HCEC 1CT (cell line): ENCODE measurements at places on chromosomes 11 and 22.

DNA sequence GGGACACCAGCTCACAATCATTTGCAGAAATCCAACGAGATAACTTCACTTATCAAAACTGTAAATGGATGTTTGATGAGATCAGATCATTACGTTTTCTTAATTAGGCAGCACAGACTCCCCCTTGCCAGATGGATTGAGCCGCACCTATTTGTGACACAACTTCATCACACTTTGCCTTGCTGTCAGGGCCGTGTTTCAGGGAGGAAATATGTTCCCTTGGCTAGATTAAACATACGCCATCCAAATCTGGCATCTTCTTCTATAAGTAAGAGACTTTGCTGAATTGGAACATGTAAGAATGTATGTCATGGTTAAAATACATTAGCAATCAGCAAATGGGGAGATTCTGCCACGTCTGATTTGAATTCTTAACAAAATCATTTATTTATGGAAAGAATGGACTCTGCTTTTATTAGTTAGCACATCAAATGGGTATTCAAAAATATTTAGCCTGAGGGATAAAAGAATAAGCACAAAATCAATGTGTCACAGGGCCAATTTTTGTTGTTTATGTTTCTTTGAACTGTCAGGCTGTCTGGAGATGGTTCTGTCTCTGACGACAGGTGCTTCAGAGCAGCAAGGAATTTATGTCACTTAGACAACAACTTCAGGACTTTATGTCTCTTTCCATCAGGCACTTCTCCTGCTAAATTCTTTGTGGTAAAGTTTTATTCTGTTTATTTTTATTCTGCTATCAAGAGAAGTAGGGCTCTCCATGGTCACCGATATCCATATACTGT lies 326.1 kb upstream of the NCAM1 start:
- no peak for DNase-seq

DNA sequence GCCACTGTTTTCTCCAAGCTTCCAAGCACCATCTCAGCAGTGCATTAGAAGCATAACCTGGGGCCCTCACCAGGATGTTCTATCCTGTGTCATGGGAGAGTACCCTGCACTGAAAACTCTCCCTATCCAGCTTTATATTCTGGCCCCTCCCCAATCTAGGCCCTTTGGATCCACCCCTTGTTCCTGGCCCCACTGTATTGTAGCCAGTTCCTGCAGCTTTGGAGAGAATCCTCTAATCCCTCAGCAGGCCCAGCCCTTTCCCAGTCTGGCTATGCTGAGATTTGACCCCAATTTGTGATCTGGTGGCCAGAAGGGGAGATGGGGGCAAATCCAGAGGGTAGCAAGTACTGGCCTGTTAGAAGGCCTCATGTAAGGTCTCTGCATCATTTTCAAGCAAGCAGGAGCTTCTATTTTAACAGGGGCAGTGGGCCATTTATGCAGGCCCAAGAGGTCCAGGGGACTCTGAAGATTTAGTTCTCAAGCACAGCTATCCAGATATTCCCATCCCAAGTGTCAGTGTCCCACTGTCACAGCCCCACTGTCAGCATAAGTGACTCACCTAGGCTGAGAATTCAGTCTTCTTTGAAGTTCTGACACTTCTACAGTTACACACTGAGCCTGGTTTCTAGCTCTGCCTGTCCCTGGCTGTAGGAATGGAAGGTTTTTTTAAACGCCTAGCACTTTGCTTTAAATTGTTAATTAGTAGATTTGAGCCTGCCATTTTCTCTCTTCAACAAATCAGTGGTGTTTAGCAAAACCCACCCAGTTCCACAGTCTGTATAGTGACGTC lies 589.5 kb upstream of the CADM1 start:
- DNase-seq: no peak

GRCh38 chr11:111423250-111423615 lies 44.2 kb upstream of the POU2AF1 start:
- no peak for DNase-seq

DNA sequence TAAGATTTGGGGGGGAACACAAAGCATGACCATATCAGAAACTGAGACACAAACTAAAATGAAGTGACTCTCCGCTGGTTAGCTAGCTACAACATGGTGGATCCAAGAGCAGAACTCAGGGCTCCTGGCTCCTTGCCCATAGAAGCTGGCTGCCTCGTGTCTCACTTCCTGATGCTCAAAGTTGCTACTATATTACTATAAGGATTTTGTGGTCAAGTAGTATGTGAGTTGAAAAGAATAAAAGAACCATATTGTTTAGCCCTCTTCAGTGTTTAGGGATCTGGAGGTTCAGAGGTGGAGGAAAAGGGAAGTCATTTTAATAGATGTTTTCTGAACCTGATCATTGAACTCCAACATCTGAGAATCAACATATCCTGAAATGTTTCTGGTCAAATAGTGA lies 16.9 kb upstream of the SIK2 start:
- DNase-seq: peak; percentile 80

DNA sequence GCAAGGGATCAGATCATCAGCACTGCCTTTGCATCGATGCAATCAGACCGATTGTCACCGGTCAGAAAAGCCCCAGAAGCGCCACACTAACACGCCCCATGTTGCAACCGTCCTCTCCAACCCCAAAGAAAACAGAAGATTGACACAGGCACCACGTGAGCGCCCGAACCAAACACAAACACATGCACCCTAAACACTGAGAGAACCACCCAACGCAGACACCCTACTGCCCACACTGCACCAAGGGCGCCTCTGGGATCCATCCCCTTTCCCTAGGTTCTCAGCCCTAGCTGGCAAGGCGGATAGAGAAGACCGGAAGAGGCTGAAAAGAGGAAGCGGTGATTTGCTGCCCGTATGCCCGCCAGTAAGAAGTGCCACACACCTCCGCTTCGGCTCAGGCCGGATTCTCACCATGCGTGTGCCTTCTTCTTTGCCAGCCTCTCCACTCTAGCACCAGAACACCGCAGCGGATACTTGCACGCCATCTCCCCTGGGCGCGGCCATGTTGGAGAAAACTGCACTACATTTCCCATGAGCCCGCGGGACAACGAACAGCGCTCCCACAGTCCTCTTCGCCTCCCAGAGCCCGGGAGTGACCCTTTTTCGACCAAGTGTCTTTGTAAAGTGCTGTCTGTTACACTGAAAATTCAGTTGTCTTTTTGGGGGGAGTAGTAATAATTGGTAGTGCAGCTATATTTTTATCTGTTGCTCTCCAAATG lies at the start of gene ALKBH8:
TSS of gene ALKBH8 (minus strand) at position 517 of the 719 bp plus-strand sequence. CDS start 4,842 bp downstream, outside the sequence.
- DNase-seq: peak; percentile 70

DNA sequence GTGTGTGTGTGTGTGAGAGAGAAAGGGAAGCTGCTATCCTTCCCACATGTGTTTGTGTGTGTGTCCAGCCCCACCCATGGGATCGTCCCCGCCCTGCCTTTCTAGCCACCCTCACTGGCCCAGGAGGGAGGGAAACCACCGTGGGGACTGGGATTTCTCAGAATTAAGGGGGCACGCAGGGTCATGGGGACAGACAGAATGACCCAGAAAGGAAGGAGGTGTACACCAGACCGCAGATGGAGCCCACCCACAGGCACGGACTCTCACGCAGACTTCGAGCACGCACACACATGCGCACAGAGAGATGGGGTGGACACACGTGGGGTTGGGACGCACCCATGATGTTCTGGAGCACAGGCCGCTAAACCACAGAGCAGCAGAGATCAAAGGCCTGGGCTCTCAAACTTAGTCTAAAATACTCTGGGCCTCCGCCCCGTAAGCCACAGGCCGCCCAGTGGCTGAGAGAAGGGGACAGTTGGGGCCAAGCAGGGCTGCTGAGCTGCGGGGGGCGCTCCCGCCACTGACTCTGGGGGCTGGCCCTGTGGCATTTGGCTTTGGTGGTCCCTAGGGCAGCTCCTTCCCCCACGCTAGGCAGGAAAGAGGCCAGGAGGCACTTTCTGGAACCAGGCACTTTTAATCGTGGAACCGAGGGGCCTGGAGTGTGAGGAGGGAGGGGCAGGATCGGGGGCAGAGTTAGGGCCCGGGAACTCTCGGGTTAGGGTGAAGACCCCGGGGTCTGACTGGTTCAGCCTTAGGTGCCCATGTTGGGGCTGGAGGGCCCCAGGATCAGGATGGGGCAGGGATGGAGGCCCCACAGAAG lies 1.5 kb downstream of the IFITM5 start:
- DNase-seq: no peak

DNA sequence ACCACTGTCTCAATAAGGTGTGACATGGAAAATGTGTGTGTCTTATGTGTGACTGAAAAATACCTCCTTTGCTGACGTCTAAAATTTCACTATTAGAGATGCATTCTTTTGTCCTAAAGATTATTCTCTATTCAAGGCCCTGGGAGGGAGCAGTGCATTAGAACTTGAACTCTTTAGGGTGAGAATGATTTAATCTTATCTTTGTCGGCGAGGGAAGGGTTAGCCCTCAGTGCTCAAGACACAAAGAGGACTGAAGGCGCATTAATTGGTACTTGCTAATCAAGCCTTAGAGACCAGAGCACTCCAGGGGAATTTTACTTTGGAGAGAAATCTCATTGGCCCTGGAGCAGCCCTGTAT lies 29.8 kb upstream of the PLET1 start:
- DNase-seq: no peak

- peak; percentile 83 for DNase-seq
These were observed at the start of gene TCIRG1 for GRCh38 chr11:68038718-68039525. TCIRG1 (plus strand) TSS chr11:68039025; CDS start chr11:68041272, 2,247 bp downstream.

GRCh38 chr11:35274909-35275785 lies 136.2 kb downstream of the CD44 start:
- DNase-seq: no peak
